Pancreas (tissue), 10 donors: ENCODE measurements at places on chromosomes 12 and 14. TPM values are rescaled to one million over a fixed set of nuclear protein-coding genes. Genes with fewer than 3 reads are reported as not detected.

TMEM106C gene
- total RNA-seq, result 33.3 TPM

CLEC2B gene
- total RNA-seq, result 6.3 TPM

ST8SIA1 gene
- total RNA-seq, result 0.72 TPM

PDE3A gene
- total RNA-seq, result 16.5 TPM

PRH2 gene
- not detected for total RNA-seq

CDCA3 gene
- 0.08 TPM for total RNA-seq

P2RX2 gene
- total RNA-seq, result not detected

VRTN gene
- total RNA-seq, result not detected

CCDC38 gene
- not detected for total RNA-seq

RNU4-1 gene
- 2,549 TPM for total RNA-seq

TAS2R8 gene
- not detected for total RNA-seq

TAC3 gene
- not detected for total RNA-seq

NRXN3 gene
- 1.6 TPM for total RNA-seq

ENDOU gene
- total RNA-seq, result not detected

TCTN1 gene
- 16.1 TPM for total RNA-seq

TAS2R50 gene
- total RNA-seq, result 0.62 TPM

DPPA3 gene
- not detected for total RNA-seq

LMO3 gene
- total RNA-seq, result 11.8 TPM

ACVRL1 gene
- 8.4 TPM for total RNA-seq

RNASE7 gene
- 0.34 TPM for total RNA-seq

SOS2 gene
- 11.1 TPM for total RNA-seq

BCL11B gene
- 0.12 TPM for total RNA-seq

SPTB gene
- 2.7 TPM for total RNA-seq

GALNT8 gene
- 0.28 TPM for total RNA-seq

NGB gene
- total RNA-seq, result 0.24 TPM

SLC15A5 gene
- not detected for total RNA-seq

HNF1A gene
- total RNA-seq, result 4.9 TPM

FGD6 gene
- 6.6 TPM for total RNA-seq

TAS2R9 gene
- not detected for total RNA-seq

ADGRD1 gene
- 6.6 TPM for total RNA-seq

CNOT2 gene
- total RNA-seq, result 23.4 TPM

GPRC5A gene
- total RNA-seq, result 4.3 TPM

KRT79 gene
- total RNA-seq, result not detected

RHOJ gene
- total RNA-seq, result 1.7 TPM

PRICKLE1 gene
- total RNA-seq, result 3.2 TPM

AGAP2 gene
- 0.79 TPM for total RNA-seq

OR6C65 gene
- not detected for total RNA-seq

TMEM253 gene
- total RNA-seq, result 0.39 TPM

TMEM119 gene
- 18.8 TPM for total RNA-seq

NDUFA12 gene
- 21.7 TPM for total RNA-seq

GPR65 gene
- 0.20 TPM for total RNA-seq
